ENCODE measurements at places on chromosomes 16 and 17.

DNA sequence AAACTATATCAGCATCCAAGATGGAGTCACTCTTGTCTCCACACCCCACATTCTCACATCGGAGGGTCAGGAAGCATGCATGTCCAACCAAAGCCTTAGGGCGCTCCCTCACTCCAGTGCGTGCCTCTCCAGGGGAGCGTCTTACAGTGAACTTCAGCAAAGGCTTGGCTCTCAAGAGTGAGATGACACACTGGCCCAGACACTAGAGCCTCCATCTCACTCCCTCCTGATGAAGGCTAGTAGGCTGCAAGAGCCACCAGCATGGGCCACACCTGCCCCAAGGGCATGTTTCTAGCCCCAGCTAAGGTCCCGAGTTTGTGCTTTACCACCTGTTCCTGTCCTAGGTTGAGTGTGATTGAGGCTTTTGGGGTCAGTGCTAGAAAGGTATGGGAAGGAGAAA, 40.5 kb downstream of the BEAN1 start:
- no peak for DNase-seq

DNA sequence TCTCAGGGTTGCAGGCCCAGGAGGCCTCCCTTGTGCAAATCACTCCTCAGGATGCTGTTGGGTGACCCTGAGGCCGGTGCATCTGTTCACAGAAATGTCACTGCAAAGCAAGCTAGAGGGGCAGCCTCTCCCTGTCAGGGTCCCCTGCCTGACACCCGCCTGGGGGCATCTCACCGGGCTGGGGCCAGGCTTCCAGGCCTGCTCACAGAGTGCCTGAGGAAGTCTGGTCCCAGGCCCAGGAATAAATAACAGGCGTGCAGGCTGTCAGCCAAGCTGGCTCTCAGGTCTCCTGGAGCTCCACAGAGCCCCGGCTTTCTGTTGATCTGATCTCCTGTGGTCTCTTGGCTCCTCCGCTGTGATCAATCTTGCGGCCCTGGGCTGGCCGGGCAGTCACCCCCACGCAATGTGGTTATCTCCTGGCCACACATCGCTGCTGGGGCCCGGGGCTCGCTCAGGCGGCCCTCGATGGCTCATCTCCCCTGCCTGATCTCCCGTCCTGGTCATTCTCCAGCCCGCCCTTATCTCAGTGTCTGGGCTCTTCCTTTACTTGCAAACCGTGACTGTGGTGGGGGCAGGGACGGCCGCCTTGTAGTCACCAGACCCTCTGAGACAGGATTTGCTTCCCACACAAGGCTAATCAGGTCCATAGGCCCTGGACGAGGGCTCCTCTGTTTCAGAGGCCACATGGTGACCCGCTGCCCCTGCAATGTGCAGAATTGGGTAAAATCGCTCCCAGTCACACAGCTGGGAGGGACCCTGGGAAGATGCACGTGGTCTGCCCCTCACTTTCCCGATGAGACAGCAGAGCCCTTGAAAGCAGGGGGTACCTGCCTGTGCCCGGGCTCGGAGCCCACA, 231.2 kb upstream of the GSE1 start:
- DNase-seq = no peak

DNA sequence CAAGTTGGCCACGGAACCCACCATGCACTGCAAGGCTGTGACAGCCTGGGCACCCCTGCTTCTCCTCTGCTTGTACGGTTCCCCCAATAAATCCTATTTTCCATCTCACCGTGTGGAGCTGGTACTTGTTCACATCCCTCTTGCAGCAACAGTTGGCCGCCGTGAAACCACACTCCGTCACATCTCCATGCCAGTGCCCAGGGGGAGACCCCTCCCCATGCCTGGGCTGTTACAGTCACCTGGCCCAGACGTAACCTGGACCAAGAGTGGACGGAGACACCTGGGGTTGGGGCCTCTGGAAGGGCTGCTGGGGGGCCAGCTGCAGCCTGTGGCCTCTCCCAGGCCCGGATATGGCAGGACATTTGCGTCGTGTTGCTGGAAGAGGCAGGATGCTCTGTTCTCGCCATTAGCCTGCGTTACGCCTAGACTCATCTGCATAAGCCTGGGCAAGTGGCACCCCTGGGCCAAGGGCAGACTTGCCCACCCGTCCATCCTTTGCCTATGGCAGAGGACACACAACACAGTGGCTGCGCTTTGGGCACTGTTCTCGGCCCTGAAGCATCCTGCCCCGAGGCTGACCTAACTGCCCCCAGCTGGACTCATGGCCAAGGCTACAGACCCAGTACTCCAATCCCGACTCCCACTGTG, 14.2 kb upstream of the KREMEN2 start:
- DNase-seq = no peak

DNA sequence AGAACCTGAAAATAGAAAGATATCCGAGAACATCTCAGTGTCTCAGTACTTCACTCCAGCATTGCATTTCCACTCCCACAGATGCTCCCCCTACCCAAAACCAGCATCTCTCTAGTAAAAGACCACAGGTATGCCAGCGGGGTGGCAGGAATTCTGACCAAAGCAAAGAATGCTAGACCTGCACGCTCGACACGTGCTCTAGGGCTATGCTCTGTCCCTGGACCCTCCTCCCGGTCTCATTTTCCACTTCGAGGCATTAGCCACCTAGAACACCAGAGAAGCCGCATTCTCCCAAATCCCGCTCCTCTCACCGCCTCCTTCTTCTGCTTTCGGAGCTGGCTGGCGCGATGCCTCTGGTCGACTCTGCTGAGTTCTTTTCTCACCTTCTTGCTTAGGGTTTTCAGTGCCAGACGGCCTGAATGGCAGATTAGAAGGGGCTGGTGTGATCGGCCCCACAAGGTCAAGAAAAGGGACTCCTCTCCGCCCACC, 487 bp downstream of the TSR1 start:
- no peak for DNase-seq

DNA sequence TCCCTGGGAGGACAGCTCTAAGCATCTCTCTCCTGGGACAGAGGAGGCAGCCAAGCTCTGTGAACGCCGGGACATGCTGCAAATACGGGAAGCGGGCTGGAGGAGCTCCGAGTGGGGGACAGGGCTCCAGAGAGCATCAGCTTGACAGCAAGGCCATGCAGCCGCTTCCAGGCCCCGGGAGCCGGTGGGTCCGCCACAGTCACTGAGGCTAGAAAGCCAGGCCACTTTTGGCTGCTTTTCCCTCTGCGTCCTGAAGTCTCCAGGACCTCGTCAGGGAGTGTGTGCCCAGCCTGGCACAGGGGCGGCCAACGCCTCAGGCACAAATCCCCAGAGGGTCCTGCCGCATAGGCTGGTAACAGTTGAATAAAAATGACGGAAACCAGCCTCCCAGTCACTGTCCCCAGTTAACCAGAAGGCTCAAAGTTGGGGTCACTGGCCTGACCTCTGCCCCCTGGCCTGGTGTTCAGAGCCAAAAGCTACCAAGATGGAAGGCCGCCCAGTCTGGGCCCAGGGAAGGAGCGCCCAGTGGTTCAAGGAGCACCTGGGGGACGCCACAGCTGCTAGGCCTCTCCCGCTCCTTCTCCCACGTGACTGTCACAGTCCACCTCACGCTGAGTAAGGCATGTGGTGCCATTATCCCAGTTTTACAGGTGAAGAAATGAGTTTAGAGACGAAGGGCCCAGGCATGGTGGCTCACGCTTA, 3.2 kb upstream of the TRIM65 start:
- DNase-seq = no peak

Data from stimulated activated CD4-positive, alpha-beta T cell treated with anti-CD3 and anti-CD28 coated beads, Interleukin-4, amount 100 ng/mL, for 1 hour (primary cell).